ENCODE measurements at places on chromosomes 1 and 21.

GRCh38 chr1:226642421-226642820 is 93.9 kb downstream of the STUM start:
- no peak for DNase-seq

DNA sequence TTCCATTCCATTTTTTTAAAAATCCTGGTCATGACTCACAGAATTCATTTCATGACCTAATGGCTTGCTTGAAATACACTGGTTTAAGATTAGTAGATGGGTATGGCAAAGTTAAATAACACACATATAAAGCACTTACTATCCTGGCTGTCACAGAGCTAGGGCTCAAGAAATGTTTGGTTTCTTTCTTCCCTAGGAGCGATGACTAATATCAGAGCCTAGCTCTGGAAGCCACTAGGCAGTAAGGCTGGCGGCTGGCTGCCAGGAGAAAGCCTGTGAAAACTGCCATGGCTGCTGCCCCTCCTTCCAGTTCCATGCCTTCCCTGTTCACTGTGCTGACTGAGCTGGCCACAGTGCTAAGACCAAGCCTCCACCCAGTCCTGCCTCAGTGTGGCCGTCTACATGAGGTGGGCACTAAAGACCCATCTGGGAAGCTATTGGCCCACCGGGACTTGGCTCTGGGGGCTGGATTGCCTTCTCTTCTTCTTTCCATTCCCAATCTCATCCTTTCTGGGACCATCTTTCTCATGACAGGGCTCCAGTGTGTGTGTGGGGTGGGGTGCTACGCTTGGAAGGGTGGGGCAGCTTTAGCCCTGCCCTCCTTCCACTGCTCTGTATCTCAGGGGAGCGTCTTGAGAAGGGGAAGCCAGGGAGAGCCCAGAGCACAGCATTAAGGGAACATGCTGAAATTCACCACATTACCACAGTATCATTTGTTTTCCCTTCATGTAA is 10.8 kb upstream of the ASCL5 start:
- no peak for DNase-seq

- DNase-seq, result no peak
These were observed 63.7 kb downstream of the WLS start for GRCh38 chr1:68168545-68169171.

DNA sequence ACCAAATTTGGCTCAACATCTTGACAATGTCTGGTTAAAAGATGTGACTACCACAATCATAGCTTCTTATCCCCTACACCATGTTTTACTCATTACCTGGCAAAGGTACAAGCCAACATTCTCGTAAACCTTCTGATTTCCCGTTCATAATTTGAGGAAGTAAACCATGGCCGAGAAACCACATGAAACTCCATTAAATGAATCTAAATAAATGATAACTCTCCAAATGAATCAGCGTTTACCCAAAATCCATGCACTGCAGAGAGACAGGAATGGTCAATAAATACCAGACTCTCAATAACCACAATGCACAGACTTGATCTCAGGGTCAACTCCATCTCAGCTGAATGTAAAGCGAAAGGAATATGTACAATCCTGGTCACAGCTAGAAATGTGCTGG is 125.2 kb downstream of the TYW3 start:
- no peak for DNase-seq

- DNase-seq, result no peak
These were observed 20.8 kb downstream of the FAM177B start for GRCh38 chr1:222757646-222758268.

DNA sequence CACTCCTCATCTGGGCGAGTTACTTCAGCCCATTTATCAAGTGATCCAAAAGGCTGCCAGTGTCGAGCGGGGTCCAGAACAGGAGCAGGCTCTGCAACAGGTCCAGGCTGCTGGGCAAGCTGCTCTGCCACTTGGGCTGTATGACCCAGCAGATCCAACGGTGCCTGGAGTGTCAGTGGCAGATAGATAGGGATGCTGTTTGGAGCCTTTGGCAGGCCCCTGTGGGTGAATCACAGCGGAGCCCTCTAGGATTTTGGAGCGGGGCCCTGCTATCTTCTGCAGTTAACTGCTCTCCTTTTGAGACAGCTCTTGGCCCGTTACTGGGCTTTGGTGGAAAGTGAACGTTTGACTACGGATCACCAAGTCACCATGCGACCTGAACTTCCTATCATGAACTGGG is 7.5 kb downstream of the MMEL1 start:
- DNase-seq, result no peak
